ENCODE measurements at places on chromosomes 3 and 15. TPM values are rescaled to one million over a fixed set of nuclear protein-coding genes. Genes with fewer than 3 reads are reported as not detected.

Gene ZNF501
- 0.46 TPM for polyA plus RNA-seq

Gene ARPIN
- 1.6 TPM for polyA plus RNA-seq

Gene GPR149
- not detected for polyA plus RNA-seq

Gene CHRNA7
- polyA plus RNA-seq: 0.06 TPM

Gene UNC13C
- polyA plus RNA-seq: not detected

Gene SEMA4B
- 15.2 TPM for polyA plus RNA-seq

Gene GOLGA8R
- polyA plus RNA-seq: 0.39 TPM

Gene SKOR1
- polyA plus RNA-seq: 0.02 TPM

Gene MYRIP
- 7.4 TPM for polyA plus RNA-seq

Gene DMXL2
- polyA plus RNA-seq: 3.4 TPM

Gene STX19
- not detected for polyA plus RNA-seq

Gene TMEM207
- polyA plus RNA-seq: not detected

Gene LRTM1
- not detected for polyA plus RNA-seq

Gene SSUH2
- polyA plus RNA-seq: 0.25 TPM

Gene HGD
- 250 TPM for polyA plus RNA-seq

Gene SUSD5
- polyA plus RNA-seq: 0.08 TPM

Gene CCR3
- polyA plus RNA-seq: 0.13 TPM

Gene RPL14
- polyA plus RNA-seq: 383 TPM

Gene ITIH1
- 1,193 TPM for polyA plus RNA-seq

Gene CLK3
- 21.8 TPM for polyA plus RNA-seq

Gene PLCB2
- polyA plus RNA-seq: 4.7 TPM

Gene FBXL2
- 0.60 TPM for polyA plus RNA-seq

Gene CTDSPL2
- 7.8 TPM for polyA plus RNA-seq

Gene FBN1
- 4.9 TPM for polyA plus RNA-seq

Gene OR5K2
- polyA plus RNA-seq: not detected

Gene AVEN
- polyA plus RNA-seq: 5.3 TPM

Gene DAZL
- polyA plus RNA-seq: not detected

Gene TUSC7
- not detected for polyA plus RNA-seq

Gene ADCY5
- polyA plus RNA-seq: 2.7 TPM

Gene NAALADL2
- polyA plus RNA-seq: 2.3 TPM

Gene XCR1
- polyA plus RNA-seq: 0.08 TPM

Gene ZNF662
- polyA plus RNA-seq: 2.5 TPM

Gene CYP8B1
- polyA plus RNA-seq: 218 TPM

Gene CLSTN2
- polyA plus RNA-seq: 0.78 TPM

Measured in liver (tissue), 10 donors.